Lung microvascular endothelial cell (primary cell): ENCODE measurements at places on chromosomes 1 and 21.

- DNase-seq, result peak; percentile 31
Measured at GRCh38 chr1:1132956-1133750, 17.3 kb upstream of the C1orf159 start.

DNA sequence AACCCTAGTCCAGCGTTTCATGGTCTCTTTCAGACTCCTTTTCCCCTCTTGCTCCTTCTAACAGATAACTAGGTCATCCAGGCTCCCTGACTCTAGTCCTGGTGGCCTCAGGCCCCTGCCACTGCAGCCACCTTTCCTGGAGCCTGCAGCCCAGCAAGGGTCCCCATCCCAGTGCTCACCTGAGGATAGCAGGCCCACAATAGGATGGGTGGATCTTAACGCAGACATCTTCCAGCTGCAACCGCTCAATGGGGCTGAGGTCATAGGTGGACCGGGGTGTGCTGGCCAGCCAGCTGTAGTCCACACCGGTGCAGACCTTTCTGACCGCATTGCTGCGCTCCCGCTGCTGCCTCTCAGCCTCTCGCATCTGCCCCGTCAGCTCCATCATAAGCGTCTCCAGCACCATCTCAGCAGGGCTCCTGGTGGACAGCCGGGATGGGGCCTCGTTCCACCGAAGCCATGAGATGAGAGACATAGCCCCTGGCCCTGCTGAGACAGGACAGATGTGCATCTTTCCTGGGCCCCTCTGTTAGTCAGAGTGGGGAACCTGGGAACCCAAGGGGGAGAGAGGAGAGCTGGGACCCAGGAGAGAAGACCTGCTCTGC is 10.9 kb downstream of the RD3 start:
- no peak for DNase-seq

DNA sequence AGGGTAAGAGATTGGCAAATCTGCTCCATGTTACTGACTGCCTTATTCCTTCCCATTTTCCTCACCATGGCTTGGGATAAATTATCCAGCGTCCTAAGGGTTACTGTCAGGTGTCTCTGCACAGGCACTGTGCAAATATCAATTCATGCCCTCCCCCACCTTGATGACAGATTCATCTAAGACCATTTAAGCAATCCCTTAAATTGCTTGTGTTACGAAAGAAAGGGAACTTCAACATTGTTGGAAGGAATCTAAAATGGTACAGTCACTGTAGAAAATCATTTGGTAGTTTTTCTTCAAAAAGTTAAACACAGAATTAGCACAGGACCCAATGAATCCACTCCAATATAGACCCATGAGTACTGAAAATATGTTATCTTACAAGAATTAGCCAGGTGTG is 17.6 kb upstream of the MTARC2 start:
- DNase-seq, result no peak

DNA sequence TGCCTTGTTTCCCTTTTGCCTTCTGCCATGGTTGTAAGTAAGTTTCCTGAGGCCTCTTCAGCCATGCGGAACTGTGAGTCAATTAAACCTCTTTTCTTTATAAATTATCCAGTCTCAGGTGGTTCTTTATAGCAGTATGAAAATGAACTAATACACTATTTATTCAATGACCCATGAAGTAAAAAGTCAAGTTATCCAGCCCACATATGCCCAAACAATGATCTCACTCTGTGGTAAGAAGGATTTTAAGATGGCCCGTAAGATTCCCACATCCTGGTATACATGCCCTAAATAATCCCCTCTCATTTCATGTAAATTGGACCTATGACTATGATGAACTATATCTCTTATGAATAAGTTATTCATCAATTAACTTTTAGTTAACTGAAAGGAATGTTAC is 1008.3 kb upstream of the B3GALT2 start:
- no peak for DNase-seq

DNA sequence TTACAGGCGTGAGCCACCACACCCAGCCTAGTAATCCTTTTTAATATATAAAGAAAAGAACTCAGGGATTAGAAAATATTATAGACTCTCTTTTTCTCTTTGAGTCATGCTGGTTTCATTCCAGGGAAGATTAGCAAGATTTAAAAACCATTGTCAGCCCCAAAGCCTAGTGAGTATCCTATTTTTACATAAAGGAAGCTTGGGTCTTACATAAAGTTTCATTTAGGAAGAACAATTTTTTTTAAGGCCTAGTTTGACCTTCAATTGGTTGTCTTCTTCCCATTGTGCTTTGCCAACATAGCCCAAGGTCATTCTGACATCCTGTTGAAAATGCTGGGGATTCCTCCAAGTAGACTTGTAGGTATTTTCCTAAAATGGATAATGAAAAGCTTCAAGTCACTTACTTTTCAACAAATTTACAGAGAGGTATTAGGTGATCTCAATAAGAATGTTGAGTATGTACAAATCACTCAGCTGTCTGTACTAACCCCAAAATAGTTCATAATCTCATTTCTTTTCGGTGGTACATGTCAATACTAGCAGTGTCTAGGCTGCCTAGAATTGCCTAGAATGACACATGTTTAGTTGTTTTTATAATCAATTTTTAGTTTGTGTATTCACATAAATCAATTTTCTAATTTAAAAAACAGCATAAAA is 4.3 kb upstream of the KIF14 start:
- DNase-seq, result peak; percentile 38

- no peak for DNase-seq
Measured at GRCh38 chr1:33001282-33001681, 35.4 kb downstream of the AK2 start.

DNA sequence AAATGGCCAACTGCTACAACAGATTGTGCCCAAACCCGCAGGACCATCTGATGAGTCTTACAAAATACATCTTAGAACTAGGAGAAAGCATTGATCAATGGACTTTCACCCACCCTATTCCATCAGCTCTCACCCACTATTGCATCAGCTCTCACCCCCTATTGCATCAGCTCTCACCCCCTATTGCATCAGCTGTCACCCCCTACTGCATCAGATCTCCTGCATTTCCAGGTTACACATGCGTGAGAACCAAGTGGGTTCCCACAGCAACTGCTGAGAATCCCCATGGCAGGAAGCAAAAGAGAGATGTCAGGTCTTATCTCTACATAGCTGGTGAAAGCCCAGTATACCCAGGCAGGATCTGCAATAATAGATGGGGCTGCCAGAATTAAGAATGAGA is 533.5 kb downstream of the LTN1 start:
- DNase-seq, result no peak

DNA sequence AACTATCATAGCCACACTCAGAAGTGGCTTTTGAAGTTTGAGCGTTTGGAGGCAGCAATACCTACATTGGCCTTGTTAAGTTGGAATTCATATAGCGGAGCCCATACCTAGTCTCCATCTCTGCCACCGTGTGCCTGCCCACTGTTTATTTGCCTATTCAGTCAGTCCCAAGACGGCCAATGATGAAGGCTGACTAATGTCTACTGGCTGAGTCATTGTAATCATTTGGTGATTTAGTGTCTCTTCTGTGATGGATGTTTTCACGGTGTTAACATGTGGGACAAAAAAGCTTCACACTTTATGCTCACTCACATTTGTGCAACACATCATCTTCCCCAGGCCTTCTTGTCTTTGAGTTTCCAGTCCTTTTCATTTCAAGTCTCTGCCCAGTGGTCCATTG is 92.6 kb upstream of the PBX1 start:
- no peak for DNase-seq

GRCh38 chr1:16118706-16119105 is 37.2 kb downstream of the EPHA2 start:
- no peak for DNase-seq

DNA sequence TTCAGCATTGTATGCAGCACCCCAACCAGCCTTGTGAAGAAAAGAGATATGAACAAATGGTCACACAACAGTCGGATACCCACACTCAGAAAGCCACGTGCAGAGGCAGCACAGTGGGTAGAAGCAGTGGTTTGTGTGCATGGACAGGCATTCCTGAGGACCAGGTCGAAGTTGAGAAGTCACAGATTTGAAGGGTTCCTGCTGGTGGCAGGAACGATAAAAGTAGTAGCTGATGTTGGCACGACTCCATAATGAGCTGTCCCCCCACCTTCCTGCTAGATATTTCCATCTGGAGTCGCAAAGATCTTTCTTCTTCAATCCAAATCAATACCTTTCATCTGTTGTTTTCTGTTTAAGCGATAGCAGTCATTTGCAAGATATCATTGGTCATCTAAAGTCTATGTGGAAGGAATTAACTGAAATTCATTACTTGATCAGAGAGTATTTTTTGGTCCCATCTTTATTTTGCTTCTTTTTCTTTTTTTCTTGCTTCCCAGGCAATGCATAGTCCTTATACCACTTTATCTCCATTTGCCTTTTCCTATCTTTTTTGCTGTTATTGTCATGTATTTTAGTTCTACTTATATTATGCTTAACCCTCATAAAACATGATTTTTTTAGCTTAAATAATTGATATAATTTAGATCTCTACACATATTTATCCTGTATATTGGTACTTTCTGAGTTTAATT is 176.4 kb downstream of the DHRS3 start:
- DNase-seq, result no peak

DNA sequence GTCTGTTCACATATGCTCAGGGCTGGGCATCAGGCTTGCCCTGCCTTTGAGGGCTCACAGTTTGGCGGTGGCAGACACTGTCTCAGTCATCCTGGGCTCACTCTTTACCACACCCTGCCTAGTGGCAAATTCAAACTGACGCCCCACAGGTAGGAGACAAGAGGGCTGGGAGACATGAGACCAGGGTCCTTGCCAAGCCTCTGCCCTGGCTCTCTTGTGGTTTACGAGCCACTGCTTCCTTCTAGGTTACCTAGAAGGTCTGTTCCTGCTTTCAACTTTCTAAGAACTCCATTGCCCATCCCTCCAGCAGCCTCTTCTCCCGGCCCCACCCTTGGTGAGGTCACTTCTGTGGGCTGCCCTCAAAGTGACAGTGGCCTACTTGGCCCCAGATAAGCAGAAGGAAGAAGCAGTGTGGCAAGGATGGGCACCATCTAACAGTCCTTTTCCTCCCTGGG is 10.5 kb downstream of the KIF21B start:
- no peak for DNase-seq

DNA sequence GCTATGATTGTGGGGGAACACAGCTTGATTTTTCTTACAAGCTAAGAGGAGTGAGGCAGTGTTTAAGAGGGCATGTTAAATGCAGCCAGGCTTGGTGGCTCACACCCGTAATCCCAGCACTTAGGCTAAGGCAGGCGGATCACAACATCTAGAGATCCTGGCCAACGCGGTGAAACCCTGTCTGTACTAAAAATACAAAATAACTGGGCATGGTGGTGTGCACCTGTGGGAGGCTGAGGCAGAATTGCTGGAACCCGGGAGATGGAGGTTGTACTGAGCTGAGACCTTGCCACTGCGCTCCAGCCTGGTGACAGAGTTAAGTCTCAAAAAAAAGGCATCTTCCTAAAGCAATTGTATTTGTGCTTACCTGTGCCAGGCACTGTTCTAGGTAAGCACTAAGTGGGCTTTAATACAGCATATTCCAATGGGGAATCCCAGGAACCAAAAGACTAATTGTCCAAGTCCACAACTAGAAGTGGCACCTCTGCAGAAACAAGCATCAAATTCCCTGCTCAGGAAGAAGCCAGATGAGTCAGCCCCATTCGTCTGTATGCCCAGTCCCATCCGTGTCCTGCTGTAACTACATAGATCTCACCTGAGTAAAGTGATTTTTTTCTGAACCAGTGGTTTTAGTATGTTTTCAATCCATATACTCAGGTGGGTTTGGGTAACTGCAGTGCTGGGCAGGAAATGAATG is 4.6 kb downstream of the RCC1 start:
- peak; percentile 53 for DNase-seq

DNA sequence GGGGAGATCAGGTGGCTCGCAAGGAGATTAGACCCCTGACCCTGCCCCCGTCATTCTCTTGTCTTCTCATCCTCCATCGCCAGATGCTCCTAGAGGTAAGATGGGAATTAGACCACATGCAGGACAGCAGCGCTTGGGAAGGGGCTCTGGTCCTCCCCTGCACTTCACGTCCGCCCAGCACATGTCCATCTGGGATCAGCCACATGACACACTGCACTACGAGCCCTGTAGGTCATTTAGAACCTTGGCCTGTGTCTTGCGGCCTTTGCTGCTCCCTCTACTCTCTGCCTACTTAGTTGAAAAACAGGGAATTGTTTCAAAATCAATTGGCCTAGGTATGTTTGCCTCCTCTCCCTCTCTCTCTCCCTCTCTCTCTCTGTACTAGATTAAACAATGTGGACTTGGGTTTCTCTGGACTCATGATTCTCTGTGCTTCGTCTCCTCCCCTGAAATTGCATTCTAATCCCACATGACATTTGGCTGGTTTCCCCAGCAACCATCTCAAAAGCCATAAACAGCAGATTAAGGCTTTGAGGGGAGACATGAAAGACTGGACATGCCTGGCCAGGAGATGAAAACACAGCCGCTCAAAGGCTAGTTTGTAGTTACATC is 3.8 kb upstream of the NCMAP start:
- DNase-seq, result no peak

DNA sequence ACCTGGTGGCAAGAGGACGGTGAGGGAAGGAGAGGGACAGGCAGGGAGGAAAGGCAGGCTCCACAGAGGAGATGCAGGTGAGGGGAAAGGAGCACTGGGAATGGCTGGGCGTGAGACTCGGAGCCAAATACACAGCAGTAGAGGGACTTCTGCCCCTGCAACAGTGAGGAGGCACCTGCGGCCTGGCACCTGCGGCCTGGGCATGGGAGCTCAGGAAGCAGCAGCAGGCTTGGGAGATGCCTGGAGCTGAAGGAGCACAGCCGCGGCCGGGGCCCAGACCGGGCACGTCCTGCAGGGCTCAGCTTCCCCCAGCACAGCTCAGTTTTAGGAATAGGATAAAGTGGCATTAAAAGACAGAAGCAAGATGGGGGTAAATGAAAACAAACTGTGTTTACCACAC is 20.9 kb upstream of the TSPEAR start:
- DNase-seq, result no peak

DNA sequence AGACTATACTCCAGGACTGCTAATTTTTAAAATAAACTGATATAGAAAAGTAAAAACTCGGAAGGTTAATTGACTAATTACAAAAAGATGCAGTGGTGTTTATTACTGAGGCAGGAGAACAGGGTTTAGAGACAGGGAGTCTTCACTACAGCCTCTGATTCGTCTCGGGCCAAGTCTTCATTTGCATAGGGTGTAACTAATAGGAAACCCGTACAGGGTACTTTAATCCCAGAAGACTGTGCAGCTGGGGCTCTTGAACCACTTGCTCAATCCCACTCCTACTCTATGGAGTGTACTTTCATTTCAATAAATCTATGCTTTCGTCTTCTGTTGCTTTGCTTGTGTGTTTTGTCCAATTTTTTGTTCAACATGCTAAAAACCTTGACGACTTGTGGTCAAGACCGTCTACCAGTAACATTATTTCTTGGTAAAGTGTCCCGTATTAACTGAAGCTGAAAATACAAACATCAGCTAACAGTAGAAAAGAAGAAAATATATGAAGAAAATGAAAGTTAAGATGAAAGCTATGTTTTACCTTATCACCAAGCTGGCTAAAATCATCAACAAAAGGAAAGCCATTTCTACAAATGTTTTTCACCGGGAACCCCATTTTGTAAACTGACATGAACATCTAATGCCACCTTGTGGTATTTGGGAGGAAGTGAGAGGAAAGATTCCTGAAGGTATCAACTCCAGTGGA is 8.0 kb downstream of the SDHB start:
- DNase-seq, result peak; percentile 80

GRCh38 chr1:98732985-98733781 is 71.7 kb downstream of the SNX7 start:
- no peak for DNase-seq

- no peak for DNase-seq
Measured at GRCh38 chr1:237105826-237106225, 63.8 kb downstream of the RYR2 start.

- DNase-seq, result peak; percentile 13
Measured at GRCh38 chr1:201912832-201913231, 24.1 kb downstream of the SHISA4 start.

- no peak for DNase-seq
Measured at GRCh38 chr1:170678027-170678600, 14.2 kb downstream of the PRRX1 start.
